ENCODE measurements at places on chromosomes 4 and X.

DNA sequence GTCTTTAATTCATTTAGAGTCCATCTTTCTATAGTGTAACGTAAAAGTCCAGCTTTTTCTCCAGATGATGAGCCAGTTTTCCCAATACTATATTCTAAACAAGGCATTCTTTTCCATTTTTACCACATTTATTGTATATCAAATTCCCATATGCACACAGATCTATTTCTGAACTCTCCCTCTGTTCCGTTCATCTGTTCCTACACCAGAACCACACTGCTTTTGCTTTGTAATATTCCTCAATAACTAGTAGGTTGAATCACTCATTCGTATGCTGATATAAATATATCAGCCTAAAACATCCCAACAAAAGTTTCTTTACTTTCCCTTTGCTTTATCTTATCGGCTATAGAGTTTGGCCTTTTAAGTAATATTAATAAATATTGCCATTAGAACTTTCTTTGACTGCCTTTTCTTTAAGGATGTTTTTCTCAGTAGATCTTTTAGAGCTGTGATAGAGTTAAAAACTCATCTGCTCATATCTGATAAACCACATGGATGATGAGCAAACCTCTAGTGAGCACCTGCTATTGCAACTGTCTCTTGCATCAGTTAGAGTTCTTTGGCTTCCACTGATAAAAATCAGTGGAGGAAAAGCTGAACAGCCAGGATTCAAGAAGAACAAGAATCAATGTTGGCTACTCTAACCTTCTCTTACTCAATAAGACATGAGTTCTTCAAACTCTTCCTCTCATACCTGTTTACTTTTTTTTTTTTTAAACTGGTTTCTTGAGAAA, 13.1 kb upstream of the RPL34 start:
- DNase-seq: no peak

DNA sequence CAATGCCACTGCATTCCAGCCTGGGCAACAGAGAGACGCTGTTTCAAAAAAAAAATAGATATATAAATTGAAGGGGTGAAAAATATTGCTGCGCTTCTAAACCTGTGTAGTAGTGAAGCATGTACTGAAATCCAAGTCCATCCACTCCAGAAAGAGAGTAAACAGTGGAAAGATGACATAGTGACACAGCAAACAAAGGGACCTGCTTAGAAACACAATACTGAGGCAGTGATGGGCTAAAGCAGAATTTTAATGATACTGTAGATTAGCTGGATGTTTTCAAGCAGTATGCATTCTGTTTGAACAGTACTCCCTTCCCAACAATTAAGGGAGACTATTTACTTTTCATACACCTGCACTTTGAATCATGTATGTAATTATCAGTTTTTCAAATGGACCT, 42.5 kb downstream of the TFDP3 start:
- DNase-seq: no peak

DNA sequence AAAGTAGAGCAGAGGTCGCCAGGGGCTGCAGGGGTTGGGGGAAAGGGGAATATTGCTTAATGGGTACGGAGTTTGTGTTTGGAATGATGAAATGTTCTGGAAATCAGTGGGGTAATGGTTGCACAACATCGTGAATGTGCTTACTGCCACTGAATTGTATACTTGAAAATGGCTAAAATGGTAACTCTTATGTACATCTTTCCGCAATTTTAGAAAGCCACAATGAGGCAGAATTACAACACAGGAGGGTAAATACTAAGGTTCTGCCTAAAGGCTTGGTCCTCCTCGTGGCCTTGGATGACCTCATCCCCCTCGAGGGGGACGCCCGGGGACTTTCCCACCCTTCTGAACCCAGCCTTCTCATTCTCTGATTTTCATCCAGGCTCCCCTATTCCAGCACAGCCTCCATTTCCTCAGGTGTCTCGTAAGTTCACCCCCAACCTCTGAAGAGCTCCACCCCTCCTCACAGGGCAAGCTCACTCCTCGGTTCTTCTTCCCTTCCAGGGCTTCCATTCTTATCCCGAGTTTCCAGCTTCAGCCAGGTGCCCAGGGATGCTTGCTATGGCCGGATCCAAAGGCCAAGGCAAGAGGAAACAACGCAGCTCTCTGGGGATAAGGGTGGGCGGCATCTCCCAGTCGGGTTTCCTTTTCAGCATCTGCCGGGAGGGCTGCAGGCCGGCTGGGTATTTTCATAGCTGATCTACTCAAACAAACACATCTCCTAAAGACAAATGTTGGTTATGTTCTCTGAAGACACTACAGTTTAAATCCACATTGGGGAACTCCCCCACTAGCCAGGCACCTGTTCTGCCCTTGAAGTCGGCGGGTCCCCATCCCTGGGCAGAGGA, 71.3 kb upstream of the ACSL1 start:
- DNase-seq: no peak

- no peak for DNase-seq
These were observed 43.5 kb downstream of the SPATA18 start for GRCh38 chr4:52094376-52095145.

GRCh38 chrX:19549838-19550237, 34.5 kb upstream of the MAP3K15 start:
- no peak for DNase-seq

- no peak for DNase-seq
These were observed 9.3 kb upstream of the OTC start for GRCh38 chrX:38342853-38343778.

GRCh38 chr4:113148925-113149324, 99.5 kb downstream of the ANK2 start:
- no peak for DNase-seq

DNA sequence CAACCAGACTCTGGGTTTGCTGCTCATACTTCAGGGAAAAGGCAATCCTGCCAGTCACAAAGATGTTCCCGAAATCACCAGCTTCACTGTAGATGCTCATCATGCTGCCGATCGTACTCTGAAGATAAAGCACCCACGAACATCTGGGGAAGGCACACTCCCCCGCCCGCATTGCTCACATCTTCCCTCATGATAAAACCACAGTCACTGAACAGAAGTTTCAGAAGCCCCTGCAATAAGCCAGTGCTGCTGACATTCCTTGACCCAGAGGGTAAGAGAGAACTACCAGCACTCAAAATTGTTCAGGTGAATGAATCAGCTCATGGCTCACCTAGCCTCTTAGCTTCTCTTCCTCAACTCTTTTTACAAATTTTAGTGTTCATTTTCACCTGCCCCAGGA, 43.1 kb downstream of the SRPX2 start:
- no peak for DNase-seq

- no peak for DNase-seq
These were observed 38.2 kb downstream of the FAM114A1 start for GRCh38 chr4:38905652-38906385.

DNA sequence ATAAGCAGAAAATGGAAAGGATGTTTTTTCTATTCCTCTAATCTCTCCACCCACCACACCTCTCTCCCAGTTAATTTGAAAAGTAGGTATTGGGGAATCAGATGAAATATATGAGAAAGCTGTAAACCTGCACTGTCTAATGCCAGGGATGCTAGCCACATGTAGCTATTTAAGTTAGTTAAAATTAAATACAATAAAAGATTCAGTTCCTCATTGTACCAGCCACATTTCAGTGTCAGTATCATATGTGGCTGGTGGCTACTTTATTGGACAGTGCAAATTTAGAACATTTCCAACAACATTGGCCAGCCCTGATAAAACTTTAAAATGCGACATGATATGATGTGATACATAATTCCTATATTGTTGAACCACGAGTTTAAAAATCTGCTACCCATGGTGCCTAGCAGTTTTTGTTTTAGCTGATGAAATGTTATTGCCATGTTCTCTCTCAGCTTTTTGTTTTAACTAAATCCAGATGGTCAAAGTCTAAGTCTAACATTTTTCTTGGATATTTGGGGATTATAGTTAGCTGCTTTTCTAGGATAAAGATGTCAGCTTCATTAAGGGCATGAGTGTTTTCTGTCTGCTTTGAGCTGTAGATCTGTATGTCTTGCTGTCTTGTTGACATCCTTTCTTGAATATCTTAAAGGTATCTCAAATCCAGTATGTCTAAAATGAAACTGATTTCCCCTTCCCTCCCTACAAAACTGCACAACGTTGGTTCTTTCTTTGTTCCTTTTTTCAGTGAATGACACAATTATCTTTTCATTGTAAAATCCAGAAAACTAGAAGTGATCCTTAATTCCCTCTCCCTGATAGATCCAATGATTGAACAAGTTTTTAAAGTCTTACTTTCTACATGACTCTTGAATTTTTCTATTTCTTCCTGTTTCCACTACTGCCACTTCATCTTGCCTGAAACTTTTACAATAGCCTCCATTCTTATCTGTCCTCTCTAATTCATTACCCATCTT, 6.2 kb downstream of the ARFIP1 start:
- DNase-seq: no peak

- no peak for DNase-seq
These were observed 459.8 kb upstream of the DIPK2B start for GRCh38 chrX:45660477-45660876.

DNA sequence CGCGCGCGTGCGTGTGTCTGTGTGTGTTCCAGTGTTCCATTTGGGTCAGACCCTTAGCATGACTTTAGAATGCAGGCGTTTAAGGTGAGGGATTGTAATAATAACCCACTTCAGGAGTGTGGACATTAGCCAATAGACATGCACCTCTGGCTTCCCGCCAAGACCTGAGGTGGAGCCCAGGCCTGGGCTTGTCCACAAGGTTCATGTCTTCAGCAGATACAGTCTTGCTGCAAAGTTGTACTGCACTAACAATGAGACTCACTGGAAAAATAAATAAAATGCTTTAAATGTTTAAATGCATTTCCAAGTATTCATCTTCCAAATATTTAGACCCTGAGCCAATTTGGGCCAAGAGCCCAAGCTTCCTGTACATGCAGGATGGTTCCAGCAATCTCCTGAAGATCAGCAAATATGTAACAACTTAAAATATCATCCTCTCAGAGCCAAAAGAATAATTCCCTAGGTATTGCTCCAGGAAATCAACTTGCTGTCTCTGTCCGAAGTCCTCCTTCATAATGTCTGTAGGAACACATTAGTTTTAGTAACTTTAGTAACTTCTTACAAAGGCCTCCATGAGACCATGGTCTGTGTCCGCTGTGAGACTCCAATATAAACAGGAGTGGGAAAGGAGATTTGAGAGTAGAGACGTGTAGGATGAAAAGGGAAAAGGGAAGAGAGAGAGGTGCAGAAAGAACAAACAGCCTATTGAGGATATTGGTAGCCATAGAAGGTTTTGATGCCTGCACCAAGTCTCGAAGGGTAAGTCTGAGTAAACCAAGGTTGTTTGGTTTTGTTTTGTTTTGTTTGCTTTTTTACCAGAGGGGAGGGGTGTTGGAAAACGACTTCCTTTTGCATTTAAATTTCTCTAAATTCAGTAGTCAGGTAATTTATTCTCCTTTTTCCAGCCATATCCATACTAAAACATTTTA, 98.5 kb upstream of the KLF3 start:
- no peak for DNase-seq

DNA sequence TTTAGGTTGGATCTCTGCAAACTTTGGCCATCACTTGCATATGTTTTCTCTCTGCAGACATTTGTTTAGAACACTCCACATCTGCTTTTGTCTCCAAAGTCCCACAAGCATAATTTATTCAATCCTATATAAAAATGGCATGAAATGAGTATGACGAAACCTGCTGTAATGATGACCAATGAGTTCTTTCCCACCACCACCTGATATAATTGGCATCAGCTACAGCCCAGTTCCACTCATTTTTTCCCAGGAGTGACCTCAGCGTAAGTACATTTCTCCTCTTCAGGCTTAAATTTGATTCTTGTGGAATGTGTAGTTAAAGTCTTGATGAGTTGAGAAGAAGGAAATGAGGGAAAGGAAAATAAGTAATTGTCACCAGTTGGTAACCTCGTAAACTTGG, 205.1 kb downstream of the AWAT2 start:
- no peak for DNase-seq

- no peak for DNase-seq
These were observed 329.9 kb downstream of the ARHGAP10 start for GRCh38 chr4:148061795-148062194.

DNA sequence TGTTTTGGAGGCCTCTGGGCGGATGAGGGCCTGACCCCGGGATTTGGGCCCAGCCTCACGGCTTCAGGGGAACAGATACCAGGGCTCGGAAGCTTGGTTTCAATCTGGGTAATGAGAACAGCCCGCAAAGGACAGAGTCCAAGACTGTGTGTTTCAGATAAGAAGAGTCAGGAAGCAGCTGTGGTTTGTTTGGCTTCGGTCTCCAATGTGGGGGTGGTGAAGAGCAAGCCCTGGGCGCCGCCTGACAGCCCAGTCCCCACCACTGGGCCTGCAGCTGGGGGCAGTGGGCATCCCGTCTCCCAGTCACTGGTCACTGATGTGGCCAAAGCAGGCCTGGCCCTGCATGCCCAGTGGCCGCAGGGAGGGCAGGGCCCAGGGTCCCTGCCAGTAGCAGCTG, 9.1 kb downstream of the WFS1 start:
- no peak for DNase-seq

DNA sequence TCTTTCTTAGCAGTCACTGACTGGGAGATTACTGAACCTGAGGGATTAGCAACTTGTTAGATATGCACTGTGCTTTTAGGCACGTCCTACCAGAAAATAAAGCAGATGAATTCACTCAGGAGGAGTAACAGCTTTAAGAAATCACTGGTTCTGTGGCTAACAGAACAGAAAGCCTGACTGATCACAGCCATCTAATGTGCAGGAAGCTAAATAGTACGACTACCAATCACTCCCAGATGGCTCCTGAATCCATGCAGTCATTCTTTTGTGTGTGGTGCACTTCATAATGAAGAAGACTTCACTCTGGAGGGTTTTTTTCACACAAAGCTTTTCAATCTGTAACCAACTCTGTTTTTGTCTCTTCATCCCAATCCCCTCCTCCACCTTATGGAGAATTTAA, 305.3 kb upstream of the INTU start:
- DNase-seq: no peak

GRCh38 chr4:8233672-8234484, 34.8 kb downstream of the SH3TC1 start:
- no peak for DNase-seq

GRCh38 chr4:134078230-134078914, 123.2 kb downstream of the PABPC4L start:
- no peak for DNase-seq

DNA sequence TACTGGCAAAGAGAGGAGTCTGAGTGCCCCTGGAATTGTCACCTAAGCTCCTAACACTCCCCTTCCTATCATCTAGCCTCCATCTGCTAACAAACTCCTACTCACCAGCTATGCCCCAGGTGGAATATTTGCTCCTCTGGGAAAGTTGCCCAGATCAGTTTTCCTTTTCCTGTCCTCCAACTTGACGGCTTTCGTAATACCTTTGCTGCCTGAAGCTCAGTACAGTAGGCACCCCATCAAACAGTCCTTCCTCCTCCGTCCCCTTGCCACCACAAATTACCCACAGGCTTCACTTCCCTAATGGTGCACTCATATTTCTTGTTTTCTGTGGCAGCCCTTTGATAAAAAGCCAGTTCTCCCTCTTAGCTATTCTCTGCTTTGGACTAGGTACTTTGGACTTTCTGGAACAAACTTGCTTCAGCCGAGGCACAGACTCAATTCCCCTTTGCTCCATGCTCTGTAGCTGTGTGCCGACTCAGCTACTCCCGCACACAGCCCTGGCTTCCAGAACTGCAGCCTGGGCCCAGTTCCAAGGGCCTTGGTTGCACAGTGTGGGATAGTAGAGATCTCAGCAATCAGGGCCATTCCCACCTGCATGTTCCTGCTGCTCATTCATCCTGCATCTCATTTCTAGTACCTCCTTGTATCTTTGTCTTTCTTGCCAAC, 605.1 kb downstream of the BCOR start:
- DNase-seq: no peak

- DNase-seq: no peak
These were observed 17.0 kb downstream of the PRSS12 start for GRCh38 chr4:118335774-118336173.

All from mesenchymal stem cell (in vitro differentiated cells and primary cell).